NCI-H1694 treated with DMSO at 0.1 percent for 48 hours (cell line): ENCODE measurements at places on chromosomes 2 and 18.

GRCh38 chr2:168255866-168256265 is 8.5 kb upstream of the STK39 start:
- no peak for DNase-seq

GRCh38 chr2:168466834-168467565 is 10.9 kb downstream of the CERS6 start:
- DNase-seq = no peak

GRCh38 chr18:8290435-8290834 is 318.8 kb upstream of the RAB12 start:
- DNase-seq = no peak

- DNase-seq = no peak
Measured at GRCh38 chr18:58125183-58125582, 81.2 kb downstream of the NEDD4L start.

- no peak for DNase-seq
Measured at GRCh38 chr18:68915061-68915460, 117.2 kb downstream of the CCDC102B start.

DNA sequence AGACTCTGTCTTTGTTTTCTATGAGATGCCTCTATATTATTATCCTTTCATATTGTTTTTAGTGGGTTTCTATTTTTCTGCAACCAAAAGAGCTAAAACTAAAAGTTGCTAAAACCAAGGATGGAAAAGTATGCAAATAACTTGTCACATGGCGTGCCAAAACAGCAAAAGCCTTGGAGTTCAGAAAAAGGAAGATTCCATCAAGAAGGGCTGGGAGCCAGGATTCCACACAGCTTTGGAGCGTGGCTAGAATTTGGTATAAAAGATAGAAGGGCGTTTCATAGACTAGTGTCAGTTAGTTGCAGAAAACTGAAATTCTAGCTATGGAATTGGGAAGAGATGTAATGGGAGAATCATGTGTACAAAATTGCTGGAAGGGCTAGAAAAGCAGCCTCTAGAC is 4.1 kb downstream of the SCYGR1 start:
- no peak for DNase-seq
